Amniotic stem cell (primary cell): ENCODE measurements at places on chromosomes 1 and 21.

GRCh38 chr1:153058154-153058553 lies 842 bp upstream of the SPRR2A start:
- DNase-seq, result no peak

DNA sequence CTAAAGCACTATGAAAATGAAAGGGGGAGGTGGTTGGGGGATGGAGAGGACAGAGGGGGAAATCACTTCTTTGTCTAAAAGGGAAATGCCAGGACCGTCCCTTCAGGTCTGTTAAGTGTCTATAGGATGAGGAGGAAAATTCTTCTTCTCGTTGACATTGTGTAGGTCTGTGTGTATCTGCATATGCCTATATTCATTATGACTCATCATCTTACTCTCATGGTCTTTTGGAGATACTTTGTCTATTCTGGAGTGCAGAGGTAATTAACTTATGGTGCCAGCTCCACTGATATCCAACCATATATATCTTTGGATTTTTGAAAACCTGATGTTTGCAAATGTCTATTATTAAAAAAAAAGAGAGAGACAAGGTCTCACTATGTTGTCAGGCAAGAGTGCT lies 143.7 kb downstream of the PBX1 start:
- no peak for DNase-seq

- no peak for DNase-seq
These were observed 44.3 kb downstream of the CD34 start for GRCh38 chr1:207866471-207867135.

DNA sequence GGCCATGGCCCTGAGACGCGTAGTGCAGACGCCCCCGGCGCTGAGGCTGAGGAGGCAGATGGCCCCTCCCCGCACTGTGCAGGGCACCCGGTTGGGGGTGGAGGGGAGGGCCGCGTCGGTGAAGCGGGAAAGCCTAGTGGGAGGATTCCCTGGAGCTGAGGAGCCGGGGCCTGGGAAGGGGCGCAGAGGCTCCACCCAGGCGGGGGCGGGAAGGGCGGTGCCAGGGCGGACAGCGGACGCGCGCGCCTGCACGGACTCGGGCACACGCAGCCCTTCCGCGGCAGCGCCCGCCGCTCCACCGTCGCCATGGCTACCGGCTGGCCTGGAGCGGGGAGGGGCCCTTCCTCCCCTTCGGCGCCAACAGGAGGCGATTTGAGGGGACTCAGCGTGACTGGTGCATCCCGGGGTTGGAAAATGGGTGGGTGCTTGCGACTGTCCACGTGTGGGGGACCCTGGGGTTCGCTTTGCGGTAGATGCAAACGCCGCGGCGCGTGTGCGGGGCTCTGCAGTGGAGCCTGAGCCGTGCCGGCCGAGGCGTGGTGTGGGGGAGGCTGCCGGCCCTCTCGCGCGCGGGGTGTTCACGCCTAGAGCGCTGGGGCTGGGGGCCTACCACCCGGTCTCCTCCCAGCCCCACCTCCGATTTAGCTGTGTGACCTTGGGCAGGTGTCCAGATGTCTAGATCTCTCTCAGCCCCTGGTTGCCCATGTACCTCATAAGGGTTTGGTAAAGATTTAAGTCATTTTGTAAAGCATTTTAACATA lies 35.1 kb downstream of the PTPRF start:
- no peak for DNase-seq

- DNase-seq, result no peak
These were observed 103.7 kb downstream of the NCAM2 start for GRCh38 chr21:21101911-21102310.

DNA sequence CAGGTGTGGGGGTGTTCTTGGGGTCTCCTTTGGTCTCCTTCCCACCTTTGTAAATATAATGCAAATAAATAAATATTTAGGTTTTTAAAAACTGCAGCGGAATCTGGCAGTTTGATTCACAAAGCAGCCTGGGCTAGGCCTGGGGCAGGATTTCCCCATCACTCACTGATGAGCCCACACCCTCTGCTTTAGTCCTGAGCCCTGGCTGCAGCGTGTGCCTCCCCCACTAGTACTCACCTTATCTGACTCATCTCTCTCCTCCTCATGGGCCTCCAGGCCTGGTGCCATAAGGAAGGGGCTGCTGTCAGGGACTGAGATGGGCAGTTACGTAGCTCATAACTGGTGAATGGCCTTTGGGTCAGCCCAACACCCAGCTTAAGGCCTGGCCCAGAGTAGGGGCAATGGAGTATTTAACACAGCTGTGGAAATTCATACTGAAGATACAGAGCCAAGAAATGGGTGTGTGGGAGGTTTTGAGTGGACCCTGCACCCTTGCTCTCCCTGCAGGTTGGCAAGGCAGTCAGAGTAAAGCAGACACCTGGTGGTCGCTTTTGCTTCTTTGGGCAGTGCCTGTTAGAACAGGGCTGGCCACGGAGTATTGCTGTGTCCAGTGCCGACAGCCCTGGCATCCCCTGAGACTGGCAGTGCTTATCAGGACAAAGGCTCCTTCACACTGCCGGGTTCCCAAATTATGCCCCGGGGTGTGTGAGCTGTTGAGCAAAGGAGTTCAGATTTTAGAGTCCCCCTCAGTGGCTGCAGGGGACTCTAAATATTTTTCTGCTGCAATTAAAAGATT lies 39.7 kb downstream of the AZIN2 start:
- DNase-seq, result no peak

DNA sequence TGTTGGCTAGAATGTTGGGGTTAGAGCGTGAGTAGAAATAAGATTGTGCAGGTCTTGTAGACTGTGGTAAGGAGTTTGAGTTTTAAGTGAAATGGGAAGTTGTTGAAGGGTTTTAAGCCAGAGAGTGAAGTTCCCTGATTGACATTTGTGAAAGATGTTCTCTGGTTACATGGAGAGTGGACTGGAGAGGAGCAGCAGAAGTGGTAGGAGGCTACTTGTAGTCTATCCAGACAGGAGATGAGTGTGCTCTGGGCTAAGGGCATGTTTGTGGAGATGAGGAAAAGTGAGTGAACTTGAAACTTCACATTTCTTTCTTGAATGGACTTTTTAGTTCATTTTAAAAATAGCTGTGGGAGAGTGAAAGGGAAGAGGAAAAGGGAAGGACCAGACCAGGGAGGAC lies 37.0 kb downstream of the F3 start:
- DNase-seq, result no peak

DNA sequence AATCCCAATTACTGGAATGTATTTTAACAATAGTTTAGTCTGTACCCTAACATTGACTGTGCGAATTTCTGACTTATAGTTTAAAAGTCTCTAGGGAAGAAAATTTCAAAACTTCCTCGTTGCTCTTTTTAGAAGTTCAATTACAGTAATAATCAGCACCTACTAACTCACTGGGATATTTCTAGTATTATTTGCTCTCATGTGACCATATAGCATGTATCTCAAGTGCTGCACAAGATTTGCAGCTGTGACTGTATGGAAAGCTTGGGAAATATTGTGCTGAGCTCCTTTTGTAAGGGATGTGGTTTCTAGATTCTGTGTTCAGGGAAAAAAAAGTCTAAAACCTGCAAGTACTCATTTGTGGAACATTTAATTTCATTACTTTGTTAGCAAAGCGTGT lies 153.1 kb downstream of the ST6GALNAC3 start:
- no peak for DNase-seq

GRCh38 chr1:109906839-109907180 lies 3.8 kb upstream of the CSF1 start:
- DNase-seq, result no peak

DNA sequence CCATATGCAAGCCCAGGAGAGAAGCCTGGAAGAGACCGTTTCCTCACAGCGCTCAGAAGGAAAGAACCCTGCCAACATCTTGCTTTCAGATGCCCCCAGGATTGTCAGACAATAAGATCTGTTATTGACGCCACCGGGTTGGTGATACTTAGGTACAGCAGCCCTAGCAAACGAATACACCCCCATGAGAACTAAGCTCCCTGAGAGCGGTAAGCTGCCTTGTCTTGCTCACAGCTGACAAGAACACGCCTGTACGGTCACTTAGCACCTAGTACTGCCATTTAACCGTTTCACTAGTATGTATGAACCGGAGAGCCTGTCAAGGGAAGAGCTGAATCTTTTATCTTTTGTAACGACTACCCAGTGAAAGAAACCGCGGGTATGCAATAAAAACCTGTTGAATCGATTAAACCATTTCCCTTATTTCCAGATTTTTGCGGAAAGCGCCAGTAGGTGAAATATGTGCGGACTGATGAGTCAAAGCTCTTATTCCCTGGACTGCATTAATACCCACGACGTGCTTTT lies 619 bp upstream of the ZBTB8B start:
- no peak for DNase-seq

GRCh38 chr1:116006486-116006964 lies 30.2 kb downstream of the SLC22A15 start:
- no peak for DNase-seq

DNA sequence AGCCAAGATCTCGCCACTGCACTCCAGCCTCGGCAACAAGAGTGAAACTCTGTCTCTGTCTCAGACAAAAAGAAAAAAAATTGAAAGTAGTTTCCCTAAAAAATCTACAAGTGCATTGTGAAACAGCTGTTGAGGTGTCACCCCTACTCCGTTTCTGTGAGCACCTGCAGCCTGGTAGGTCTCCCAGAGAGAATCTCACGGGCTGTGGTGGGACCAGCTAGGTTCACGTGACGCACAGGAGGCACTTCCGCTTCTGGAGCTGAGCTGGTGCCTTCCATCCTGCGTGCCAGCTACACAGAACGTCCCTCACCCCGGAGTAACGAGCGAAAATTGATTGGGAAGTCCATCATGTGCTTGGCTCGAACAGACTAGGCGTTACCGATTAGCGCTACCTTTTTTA lies 66.8 kb downstream of the COL24A1 start:
- DNase-seq, result no peak

DNA sequence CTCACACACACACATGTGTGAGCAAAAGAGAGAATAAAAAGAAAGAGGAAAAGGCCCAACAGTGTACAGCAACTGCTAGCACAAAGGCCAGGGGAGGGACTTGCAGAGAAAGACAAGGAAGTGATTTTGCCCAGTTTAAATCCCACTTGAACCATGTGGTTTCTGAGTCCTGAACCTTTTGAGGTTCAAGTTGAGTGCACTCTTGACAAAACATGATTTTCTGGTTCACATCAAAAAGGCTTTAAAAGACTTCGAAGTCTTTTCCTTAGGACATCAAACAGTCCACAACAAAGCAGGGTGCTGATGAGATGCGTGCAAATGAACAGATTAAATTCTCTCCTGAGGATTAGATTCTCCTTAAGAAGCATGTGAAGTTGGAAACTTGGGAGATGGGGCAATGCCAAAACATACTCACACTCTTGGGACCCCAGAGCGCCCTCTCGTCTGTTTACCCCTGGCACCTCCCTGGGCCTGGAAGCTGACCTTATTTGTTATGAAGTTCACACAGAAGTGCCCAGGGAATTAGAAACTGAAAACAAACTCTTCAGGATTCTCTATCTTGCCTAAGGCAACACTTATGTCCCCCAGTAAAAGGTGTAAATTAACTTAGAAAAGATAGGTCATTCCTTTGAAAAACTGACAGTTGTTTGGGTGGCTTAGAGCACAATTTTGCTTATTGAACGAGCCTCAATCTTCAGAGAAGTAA lies 31.5 kb downstream of the RNF220 start:
- no peak for DNase-seq

- DNase-seq, result no peak
These were observed 15.4 kb downstream of the MPZL1 start for GRCh38 chr1:167737169-167737568.

DNA sequence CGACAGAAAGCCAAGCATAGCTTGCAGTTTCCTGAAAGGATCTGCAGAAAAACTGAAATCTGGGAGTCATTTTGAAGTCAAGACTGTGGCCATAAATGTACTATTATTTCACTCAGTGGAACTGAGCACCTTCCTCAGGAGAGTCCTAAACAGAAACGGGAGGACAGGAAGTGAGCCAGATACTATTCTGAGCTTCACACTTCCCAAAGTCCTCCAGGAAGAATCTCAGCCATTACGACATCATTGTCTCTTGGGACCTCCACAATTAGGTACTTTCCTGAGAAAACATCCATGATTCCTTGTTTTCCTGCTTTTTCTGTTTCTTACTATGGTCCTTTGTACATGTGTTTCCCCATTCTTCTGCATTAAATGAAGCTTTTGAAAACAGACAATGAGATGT lies 299.2 kb upstream of the USP25 start:
- DNase-seq, result no peak

GRCh38 chr1:234743791-234744611 lies 134.0 kb upstream of the IRF2BP2 start:
- DNase-seq, result peak; percentile 8

DNA sequence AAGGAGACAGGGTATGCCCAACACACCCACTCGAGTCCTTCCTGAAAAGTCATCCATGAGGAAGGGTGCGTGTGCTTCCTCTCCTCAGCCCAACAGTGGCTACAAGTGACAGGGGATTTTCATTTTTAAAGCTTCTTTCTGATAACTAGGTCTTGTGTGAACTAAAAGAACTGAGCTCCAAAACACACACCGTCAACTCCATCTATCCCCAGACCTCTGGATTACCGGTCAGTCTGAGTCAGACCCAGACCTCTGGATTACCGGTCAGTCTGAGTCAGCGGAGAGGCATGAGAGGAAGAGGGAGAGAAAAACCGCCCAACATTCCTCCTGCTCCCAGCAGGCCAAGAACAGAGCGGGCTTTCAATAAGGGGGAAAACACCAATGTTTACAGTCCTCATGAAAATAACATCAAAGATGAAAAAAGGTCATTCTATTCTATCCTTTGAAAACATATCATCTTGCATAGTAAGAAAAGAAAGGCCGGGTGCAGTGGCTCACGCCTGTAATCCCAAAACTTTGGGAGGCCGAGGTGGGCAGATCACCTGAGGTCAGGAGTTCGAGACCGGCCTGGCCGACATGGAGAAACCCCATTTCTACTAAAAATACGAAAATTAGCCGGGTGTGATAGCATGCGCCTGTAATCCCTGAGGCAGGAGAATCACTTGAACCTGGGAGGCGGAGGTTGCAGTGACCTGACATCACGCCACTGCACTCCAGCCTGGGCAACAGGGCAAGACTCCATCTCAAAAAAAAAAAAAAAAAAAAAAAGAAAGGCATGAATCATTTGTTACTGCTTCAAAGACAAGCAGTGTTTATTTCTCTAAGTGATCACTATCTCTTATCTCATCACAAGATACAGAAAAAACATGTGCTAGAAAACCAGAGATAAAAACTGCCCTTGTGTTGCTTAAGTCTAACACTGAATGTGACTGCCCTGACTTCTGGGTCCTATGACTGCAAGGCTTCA lies 3.4 kb downstream of the PTTG1IP start:
- peak; percentile 89 for DNase-seq

DNA sequence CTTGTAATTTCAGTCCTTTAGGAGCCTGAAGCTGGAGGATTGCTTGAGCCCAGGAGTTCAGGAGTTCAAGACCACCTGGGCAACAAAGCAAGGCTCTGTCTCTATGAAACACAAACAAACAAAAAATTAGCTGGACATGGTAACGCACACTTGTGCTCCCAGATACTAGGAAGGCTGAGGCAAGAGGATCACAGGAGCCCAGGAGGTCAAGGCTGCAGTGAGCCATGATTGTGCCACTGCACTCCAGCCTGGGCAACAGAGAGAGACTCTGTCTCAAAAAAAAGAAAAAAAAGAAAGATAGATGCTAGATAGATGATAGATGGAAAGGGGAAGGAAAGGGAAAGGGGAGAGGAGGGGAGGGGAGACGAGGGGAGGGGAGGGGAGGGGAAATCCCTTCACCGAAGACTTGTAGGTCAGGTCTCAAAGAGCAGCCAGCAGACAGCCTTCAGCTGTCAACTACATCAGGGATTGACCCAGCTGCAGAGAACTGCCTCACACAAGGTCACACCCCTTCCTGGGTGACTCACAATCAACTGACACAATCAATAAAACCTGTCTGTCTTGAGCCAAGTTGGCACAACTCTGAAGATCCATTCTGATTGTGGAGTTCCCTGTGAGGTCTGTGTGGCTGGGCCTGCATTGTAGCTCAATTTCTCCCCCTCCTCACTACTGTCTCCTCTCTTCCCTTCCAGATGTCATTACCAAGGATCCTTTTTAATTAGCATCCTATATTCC lies 200.6 kb downstream of the RGS7 start:
- no peak for DNase-seq
